ENCODE measurements at places on chromosomes 1 and 21.
A peak's percentile ranks its signal among the peaks of the same experiment; 100 is the strongest.

DNA sequence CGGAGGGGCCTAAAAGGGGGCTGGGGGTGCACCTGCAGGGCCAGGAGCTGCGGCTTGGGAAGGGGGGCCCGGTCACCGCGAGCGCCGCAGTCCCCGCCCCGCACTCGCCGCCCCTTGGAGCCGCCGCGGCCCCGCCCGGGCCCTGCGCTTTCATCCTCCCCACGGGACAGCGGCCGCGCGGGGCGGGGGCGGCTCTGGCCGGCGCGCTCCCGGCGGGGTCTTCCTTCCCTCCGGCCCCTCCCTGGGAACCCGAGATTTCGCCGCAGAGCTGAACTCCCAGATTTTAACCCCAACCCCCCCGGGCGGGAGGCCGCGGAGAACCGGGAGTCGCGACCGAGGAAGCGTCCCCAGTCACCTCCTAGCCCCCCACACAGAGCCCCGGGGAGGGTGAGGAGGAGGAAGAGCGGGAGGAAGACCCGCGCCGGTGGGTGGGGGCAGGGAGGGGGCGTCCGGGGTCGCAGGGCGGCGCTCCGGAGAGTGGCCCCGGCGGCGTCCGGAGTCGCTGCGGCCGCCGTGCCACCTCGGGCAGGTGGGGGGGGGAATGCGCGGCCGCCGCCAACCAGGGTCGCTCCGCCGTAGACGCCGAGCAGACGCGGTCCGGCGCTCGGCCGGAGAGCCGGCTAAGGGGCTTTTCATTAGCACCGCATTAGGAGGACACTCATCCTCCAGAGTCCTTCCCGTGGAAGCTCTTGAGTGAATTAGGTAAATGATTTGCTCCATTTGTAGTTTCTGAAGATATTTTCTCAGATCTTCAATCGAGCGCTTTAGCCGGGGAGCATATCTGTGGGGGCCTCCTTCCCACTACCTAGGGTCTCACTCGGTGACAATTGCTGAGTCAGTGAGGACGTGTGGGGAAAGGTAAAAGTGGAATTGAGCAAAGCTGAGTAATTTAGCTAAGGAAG lies 31.6 kb upstream of the NFIA start:
- DNase-seq = no peak

- DNase-seq = no peak
Measured at GRCh38 chr1:41562328-41562727, 77.8 kb upstream of the EDN2 start.

DNA sequence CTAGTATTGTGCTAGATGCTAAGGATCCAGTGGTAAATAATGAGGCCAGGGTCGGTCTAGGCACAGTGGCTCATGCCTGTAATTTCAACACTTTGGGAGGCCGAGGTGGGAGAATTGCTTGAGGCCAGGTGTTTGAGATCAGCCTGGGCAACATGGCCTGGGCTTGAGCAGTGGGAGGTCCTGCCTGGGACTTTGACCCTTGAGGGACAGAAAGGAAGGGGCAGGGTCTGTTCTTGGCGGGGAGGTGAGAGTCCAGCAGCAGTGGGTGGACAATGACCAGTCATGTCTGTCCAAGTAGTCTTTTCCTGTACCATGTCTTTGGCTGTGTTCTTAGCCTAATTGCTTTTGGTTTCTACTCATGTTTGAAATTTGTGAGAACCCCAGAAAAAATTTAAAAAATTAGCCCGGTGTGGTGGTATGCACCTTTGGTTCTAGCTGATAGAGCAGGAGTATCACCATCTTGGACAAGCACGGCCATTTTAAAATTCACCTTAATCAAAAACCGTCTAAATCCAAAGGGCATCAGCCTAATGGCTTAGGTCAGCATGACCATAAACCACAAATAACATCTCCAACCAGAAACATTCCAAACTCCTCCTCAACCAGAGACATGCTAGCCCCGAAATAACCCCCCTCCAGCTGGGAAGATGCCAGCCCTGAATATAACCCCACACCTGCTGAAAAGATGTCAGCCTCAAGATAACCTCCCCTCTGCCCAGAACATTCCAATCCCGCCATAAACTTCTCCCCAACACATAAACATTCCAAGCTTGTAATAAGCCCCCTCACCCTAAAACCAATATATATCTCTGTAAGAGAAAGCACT lies 6.8 kb upstream of the AK2 start:
- no peak for DNase-seq

DNA sequence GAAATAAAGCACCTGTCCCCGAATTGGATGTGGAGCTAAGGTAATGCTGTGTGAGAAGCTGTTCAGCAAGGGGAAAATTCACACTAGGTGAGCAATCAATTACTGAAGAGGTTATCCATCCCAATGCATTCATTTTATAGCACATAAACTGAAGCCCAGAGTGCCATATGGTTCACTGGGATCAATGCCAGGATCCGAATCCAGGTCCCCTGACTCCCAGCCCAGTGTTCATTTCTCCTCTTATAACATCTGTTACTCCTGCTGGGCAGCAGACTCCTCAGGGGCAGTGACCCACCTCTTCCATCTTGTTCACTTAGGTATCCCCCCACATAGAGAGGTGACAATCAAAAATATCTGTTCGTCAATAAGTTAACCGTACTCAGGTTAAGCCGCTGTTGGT lies 13.2 kb upstream of the SEC16B start:
- no peak for DNase-seq

DNA sequence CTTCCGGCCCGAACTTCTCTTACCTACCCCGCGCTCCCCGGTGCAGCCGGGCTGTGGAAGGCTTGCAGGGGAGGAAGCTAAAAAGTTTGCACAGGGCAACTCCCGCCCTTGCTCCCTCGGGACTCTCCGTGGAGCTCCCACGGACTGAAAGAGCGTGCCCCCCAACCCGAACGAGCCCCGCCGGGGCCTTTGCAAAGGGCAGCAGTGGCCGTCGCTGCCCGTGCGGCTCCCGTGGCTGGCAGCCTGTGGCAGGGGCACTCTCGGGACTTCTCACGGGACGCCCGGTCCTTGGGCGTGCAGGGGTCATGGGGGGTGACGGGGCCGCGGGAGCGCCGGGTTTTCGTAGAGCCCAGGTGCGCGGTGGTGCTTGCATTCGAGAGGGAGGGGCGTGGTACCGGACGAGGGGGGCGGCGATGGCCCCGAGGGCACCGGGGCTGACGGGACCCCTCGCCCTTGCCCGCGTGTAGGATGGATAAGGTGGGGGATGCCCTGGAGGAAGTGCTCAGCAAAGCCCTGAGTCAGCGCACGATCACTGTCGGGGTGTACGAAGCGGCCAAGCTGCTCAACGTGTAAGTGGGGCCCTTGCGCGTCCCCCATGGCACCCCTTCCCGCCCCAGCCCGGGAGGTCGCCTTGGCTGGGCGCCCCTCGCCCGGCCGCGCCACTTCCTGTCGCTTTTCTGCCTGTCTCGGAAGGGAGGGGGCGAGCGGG lies 711 bp downstream of the GADD45A start:
- peak; percentile 51 for DNase-seq

- DNase-seq = no peak
Measured at GRCh38 chr1:35032384-35032739, 617 bp upstream of the ZMYM6 start.

- DNase-seq = no peak
Measured at GRCh38 chr1:99751877-99752504, 14.4 kb downstream of the FRRS1 start.

- peak; percentile 53 for DNase-seq
Measured at GRCh38 chr1:223048026-223048425, 95.0 kb downstream of the TLR5 start.

- no peak for DNase-seq
Measured at GRCh38 chr1:213658457-213658856, 329.3 kb upstream of the PROX1 start.

- DNase-seq = no peak
Measured at GRCh38 chr1:10539411-10540043, 64.8 kb downstream of the PEX14 start.

- DNase-seq = no peak
Measured at GRCh38 chr1:80036690-80037432, 1030.3 kb upstream of the ADGRL4 start.

DNA sequence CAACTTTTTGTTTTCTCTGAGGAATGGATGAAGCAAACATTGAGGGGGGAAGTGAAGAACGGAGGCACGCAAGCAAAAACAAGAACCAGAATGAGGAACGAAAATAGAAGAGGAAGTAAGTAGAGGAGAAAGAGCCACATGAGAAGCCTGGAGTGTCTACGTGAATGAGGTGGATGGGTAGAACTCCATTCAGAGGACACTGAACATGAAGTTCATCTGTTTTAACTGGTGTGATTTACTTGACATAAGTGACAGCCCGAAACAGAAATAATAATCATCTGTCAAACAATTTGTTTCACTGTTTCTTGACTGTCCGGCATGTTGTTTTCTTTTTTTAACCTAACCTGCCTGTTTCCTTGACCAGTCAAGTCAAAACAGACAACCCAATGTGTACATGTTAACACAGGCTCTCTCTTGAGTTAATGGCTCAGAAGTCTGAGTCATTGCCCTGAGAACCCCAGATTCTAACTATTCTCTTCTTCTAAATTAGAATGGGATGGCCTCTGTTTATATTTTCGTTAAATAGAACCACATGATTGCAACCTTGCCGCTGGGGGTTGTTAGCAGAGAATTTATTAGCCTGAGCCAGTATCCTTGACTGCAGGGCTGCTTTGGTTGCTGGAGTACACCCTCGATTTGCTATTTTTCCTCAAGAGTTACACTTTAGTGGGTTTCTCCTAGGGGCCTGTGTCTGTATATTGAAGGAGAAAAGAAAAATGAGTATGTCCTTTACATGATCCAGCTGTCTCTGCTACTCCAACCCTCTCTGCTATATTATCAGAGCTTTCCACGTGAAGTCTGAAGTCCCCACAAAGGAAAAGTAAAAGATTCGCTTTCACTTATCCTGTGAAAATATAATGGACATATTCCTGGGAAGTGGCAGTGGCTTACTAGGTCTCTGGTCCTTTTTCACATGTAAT lies 151.7 kb downstream of the ZC3H11B start:
- DNase-seq = peak; percentile 63

- DNase-seq = no peak
Measured at GRCh38 chr1:70376196-70376595, 21.7 kb upstream of the ANKRD13C start.

DNA sequence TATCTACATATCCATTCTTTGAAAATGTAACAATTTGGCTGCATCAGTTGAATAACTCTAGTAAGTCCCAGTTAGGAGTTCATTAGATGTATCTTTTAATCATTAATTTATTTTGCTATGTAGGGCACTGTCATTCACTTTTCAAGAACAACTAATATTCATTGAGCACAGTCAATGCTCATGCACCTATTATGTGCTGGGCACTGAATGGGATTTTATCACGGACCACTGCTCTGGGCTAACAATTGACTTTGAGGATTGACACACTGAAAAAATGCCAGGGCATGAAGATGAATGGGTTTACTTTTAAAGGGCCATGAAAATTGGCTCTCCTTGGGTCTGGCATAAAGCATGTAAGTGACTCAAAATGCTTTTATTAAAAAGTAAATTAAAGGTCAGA lies 375.2 kb downstream of the PLPP3 start:
- DNase-seq = no peak

DNA sequence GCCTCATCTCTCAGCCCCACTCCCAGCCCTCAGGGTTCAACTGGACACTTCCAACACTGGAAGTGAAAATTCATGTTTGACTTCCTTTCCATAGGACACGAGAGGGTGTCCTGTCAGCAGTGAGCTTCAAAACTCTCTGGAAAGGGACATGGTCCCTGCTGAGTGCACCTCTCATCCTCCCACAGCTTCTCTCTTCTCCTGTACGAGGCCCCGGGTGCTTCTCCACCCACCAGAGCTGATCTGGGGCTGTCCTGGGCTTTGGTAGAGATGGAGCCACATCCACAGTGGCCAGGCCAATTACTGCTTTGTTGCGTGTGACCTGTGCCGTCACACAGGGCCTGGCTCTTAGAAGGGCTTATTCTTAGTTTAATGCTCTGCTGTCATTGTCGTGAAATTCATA lies 182.3 kb downstream of the RRAGC start:
- DNase-seq = no peak

- no peak for DNase-seq
Measured at GRCh38 chr1:203426870-203427269, 48.7 kb upstream of the PRELP start.

DNA sequence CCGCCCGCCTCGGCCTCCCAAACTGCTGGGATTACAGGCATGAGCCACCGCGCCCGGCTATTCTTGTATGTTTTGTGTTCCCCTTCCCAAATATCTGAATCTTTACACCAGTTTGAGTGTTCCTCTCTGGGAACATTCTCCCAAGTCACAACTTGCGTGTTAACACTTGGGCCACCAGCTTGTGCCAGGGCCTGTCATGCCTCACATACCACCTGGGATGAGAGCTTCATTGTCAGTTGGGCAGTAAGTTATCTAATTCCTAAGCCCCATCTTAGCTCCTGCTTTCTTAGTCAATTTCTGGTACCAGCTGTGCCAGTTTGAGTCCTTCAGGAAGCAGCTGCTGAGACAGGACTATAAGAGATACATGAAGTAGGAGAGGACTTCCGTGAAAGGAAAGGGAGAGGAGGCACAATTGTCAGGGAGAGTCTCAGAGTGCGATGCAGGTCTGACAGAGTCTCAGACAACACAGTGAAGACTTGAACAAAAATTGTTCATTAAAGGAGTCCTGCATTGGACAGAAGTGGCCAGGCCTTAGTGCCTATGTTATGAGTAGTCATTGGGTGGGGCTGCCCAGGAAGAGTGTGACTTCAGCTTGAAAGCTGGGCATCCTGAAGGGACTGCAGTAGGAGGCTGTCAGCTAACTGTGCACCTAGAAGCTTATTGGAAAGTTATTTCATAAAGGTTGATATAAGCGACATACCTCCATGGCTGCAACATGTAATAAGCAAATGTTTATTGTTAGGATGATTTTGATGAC lies 17.3 kb downstream of the ZFYVE9 start:
- DNase-seq = peak; percentile 60

DNA sequence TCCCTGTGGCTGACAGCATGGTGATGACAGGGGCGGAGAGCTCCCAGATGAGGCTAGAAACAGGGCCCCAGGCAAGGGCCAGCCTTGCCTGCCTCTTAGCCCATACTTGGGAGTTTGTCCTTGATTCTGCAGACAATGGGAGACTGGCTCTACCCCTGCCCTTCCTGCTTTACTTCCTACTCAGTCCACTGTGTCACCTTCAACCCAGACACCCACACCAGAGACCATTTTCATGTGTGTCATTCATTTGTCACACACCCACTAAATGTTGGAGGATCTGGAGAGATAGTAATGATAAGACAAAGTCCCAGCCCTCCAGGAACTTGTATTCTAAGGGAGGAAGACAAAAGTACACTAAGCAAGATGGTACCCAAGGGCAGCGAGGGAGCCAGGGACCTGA lies 43.7 kb downstream of the SYT6 start:
- DNase-seq = no peak

GRCh38 chr1:198517623-198518199 lies 22.8 kb downstream of the ATP6V1G3 start:
- DNase-seq = no peak

DNA sequence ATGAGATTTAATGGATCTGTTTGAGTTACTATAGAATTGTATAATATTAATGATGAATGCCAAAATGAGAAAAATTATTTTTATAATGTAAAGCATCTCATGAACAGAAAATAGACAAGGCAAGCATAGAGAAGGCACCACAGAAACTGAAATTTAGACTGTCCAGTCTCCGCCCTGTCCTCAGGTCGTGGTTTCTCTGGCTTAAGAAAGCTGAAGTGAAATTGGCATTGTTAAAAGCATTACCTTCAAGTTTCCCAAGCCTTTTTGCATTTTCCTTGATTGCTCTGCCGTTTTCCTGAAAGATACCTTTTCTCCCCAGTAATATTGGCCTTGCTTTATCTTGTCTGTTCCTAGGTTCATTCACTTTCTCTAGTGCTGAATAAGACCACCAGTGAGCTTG lies 58.0 kb downstream of the VPS13D start:
- DNase-seq = no peak

GRCh38 chr1:59565611-59566410 lies 248.9 kb upstream of the HOOK1 start:
- no peak for DNase-seq
